ENCODE measurements at places on chromosomes 11 and 22. TPM values are rescaled to one million over a fixed set of nuclear protein-coding genes. Genes with fewer than 3 reads are reported as not detected.

The ZNRF3 gene
- 9.7 TPM for polyA plus RNA-seq

The DRD4 gene
- polyA plus RNA-seq: 1.1 TPM

The TEX54 gene
- not detected for polyA plus RNA-seq

The OR51T1 gene
- not detected for polyA plus RNA-seq

The MAP6 gene
- 10.7 TPM for polyA plus RNA-seq

The MS4A8 gene
- 8.0 TPM for polyA plus RNA-seq

The C11orf91 gene
- not detected for polyA plus RNA-seq

The F2 gene
- not detected for polyA plus RNA-seq

The ME3 gene
- 10.8 TPM for polyA plus RNA-seq
